ENCODE measurements at places on chromosomes 1 and 21.

- no peak for DNase-seq
These were observed 107.7 kb upstream of the LMO4 start for GRCh38 chr1:87220993-87221392.

GRCh38 chr21:41304068-41304720 is 12.4 kb upstream of the FAM3B start:
- no peak for DNase-seq

GRCh38 chr1:170929835-170930554 is 5.3 kb upstream of the MROH9 start:
- no peak for DNase-seq

GRCh38 chr1:165117482-165117881 is 239.0 kb downstream of the LMX1A start:
- no peak for DNase-seq

DNA sequence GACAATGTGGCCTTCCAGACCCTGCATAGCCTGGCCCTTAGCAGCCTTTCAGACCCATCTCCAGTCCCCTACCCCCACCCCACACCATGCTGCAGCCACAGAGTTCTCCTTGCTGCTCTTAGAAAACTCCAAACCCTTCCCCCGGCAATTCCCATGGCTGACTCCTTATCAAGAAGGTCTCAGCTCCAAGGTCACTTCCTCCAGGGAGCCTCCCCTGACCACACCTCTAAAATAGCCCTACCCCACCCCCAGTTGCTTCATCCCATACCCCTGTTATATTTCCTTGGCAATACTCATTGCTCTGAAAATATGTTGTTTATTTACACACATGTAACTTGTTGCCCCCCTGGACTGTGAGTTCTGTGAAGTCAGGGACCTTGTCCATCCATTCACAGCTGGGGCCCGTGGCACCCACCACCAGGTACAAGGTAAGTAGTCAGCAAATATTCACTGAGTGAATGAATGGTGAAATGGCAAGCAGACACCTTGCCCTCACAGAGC is 4.3 kb upstream of the ADGRB2 start:
- no peak for DNase-seq
